ENCODE measurements at places on chromosomes 11 and 22.

DNA sequence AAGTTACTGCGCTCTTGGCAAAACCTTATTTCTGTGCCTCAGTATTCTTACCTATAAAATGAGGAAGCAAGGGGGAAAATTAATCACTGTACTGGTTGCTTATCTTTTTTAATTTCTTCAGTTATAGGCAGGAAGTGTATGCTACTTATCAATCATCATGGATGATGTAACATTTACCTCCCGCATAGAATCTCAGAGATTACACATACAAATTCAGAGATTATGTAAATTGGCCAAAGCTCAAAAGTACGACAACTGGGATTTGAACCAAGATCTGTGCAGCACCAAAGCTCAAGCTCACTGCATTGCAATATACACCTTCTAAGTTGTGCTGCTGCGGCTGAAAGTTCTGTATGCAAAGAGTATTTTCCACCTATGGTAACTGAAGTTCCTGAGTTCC lies 83.0 kb downstream of the PDHX start:
- DNase-seq = no peak

- no peak for DNase-seq
Measured at GRCh38 chr22:26452236-26453016, 23.4 kb downstream of the ASPHD2 start.

- peak; percentile 41 for DNase-seq
Measured at GRCh38 chr11:122189229-122189628, 73.2 kb upstream of the BLID start.

GRCh38 chr22:45179276-45180049 lies 15.7 kb downstream of the NUP50 start:
- DNase-seq = no peak

DNA sequence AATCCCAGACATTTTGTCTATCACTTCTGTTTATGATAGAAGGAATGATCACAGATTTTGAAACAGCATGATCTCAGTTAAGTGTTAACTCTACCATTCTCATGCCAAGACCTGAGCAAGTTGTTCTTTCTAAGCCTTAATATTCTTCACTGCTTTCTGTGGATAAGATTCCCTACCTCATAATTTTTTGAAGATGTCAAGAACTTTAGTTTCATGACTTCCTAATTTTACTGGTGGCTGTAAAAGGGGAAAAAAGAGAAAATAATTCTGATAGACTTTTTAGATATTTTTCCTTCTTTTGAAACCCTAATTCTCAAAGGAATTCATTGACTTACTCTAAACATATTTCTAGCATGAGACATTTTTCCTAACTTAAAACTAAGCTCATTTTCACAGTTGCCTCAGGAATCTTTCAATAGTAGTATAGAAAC lies 520.0 kb upstream of the LUZP2 start:
- DNase-seq = no peak

- no peak for DNase-seq
Measured at GRCh38 chr11:107123022-107123421, 104.7 kb upstream of the GUCY1A2 start.
